ENCODE measurements at places on chromosomes 11 and 22.

- no peak for DNase-seq
These were observed 15.4 kb downstream of the CAPN5 start for GRCh38 chr11:77081976-77082836.

- no peak for DNase-seq
These were observed 5.4 kb downstream of the FREY1 start for GRCh38 chr11:45901626-45902025.

DNA sequence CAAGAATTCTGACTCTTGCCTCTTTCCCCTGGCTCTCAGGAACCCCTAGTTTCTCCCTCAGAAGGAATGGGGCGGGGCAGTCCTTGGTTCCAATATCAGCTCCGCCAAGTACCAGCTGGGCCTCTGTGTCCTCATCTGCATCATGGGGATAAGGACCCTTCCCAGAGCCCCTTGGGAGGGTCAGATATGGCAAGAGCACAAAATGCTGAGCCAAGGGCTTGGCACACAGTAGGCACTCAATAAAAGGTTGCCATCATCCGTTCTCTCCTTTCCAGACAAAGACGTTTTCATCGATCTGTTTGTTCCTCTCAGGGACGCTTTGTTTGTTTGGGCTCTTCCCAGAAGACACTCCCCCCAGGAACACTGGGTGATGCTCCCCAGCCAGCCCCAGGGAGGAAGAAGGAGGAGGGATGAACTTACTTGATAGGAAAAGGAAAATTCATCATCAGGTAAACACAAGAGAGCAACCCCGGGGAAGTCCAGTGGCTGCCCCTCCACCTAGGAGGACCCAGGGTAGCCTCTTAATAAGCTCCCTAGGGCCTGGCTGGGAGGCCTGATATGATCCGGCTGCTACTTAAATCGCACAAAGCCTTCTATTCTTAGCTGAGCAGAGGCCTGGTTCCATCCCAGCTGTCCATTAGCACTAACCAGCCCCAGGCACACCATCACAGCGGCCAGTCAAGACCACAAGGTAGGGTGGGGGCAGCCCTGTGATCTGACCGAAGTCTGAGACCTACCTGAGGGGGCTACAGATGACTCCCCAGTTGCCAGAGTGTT, 19.6 kb downstream of the GDPD5 start:
- DNase-seq: no peak

GRCh38 chr11:121575250-121575962, 122.6 kb upstream of the SORL1-AS1 start:
- DNase-seq: peak; percentile 83

DNA sequence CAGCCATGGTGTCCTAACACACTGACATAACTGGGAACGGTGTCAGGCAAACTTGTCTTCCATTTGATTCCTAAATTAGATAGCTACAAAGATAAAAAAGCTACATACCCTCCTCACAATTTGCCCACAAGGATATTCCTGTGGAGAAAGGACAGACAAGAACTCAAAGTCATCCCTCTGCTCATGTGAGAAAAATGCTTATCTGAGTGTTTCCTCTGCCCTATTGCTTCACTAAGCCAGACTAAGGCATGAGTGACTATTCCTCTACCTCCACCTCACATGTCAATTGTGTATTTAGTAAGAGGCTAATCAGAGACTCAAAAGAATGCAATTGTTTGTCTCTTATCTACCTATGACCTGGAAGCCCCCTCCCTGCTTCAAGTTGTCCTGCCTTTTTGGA, 247.7 kb downstream of the DDX10 start:
- peak; percentile 81 for DNase-seq

- peak; percentile 53 for DNase-seq
These were observed 77.9 kb upstream of the TOP3B start for GRCh38 chr22:22060200-22061084.

DNA sequence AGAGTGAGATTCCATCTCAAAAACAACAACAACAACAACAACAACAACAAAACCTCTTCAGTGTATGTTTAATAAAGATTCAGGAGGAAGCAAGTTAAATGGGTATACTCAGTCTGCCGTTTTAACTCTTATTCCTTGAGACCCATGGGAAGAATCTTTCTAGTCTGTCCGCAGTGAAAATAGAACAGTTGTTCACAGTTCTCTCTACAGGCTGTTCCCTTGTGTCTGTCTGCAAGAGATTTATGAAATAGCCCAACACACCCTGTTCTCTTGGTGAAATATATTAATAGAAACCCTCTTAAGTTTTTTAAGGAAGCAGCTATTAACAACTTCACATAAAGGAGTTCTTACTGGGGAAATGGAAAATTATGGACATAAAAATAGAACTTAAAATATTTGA, 682.2 kb upstream of the RAG2 start:
- DNase-seq: no peak

GRCh38 chr11:7451952-7452494, 33.3 kb upstream of the OLFML1 start:
- no peak for DNase-seq

GRCh38 chr11:367956-368413, 1.3 kb upstream of the B4GALNT4 start:
- DNase-seq: no peak

DNA sequence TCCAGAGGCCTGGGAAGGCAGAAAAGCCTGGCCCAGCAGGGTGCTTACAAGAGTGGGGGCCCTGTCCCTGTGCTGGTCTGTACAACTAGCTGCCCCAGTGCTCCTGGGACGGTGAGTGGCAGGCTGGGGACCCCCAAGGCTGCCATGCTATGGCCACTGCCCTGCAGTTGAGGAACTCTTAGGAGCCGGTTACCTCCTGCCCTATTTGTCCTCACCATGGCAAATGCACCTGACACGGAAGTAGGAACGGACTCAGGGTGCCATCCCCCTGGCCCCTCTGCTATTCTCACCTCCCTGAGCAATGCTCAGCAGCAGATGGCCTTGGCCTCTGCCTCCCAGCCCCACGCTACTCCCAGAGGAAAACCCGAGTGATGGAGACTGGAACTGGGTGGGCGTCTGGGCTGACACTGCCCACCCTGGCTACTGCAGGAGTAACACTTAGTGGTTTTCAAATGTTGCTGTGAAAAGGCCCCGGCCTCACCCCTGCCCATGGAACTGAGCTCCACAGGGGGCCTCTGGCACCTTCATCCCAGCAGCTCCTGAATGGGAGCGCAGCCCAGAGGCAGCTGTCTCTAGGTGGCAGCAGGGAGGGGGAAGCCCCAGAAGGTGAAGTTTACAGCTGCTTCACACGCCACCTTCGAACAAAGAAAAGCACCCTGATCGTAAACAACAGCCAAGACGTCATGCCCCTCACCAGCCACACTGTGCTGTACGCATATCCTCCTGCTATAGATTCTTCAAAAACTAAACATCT, 105.3 kb downstream of the CTTN start:
- DNase-seq: no peak

GRCh38 chr11:10606536-10607208, 38.2 kb upstream of the LYVE1 start:
- peak; percentile 79 for DNase-seq

DNA sequence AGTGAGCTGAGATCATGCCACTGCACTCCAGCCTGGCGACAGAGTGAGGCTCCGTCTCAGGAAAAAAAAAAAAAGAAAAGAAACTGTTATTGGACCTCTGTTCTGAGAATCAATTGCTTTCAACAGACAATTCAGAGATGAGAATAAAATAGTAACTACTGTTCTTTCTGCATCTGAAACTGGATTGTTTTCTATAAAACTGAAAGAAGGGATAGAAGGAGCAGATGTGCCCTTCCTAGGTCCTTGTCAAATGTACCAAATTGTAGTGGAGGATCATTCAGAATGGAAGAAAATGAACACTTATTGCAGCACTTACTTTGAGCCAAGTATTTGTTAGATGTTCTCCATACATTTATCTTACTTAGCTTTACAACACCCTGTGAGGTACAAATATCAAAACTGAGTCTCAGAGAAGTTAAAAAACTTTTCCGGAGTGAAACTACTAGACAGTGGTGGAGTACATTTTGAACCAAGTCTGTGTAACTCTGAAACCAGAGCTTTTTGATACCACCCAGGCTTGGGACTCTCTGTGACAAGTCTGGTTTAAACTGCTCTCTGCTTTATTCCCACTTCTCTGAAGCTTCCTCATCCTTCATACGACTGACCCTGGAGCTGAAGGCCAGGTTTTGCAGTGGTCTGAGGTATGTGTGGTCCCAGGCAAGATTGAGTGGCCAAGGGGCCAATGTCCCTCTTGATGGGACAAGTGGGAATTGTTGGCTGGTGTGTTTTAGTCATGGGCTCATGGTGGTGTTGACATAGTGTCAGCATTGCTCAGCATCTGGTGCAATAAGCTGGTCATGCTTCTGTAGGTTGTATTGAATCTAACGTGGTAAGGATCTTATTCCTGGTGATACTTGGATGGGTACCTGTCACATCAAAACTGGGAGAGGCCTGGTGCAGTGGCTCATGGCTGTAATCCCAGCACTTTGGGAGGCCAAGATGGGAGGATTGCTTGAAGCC, 48.2 kb upstream of the CCDC134 start:
- no peak for DNase-seq

DNA sequence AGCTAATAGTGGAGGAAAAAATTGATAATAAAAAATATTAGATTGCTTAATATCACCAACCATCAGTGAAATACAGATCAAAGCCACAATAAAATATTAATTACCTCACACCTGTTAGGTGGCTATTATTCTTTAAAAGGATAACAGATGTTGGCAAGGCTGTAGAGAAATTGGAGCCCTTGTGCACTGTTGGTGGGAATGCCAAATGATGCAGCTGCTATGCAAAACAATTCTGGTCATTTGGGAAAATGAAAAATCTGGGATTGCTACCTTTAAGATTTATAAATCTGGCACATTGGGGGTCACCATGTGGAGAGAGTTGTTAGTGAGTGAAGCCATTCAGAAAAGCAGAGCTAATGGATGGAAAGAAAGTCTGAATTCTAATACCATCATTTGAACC, 143.4 kb downstream of the FCHSD2 start:
- no peak for DNase-seq

DNA sequence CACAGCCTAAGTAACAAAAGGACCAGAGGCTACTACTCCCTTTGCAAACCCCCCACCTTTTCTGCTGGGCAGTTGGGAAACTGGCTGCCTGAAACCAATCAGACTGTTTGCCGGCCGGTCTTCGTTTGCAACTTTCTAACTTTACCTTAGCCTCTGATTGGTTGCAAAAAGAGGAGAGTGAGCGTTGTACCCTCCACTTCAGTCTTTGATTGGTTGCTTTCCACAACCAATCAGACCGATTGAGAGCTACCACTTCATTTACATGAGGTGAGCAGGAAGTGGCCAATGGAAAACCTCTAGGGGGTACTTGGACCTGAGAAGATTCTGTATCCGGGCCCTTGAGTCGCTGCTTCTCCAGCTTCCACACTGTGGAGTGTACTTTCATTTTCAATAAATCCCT, 18.8 kb upstream of the CLNS1A start:
- no peak for DNase-seq

GRCh38 chr11:133053124-133053776, 479.1 kb downstream of the OPCML start:
- no peak for DNase-seq

All from choroid plexus epithelial cell (primary cell).